ENCODE measurements at places on chromosomes 2 and 18.
A peak's percentile ranks its signal among the peaks of the same experiment; 100 is the strongest.

- DNase-seq, result no peak
Measured at GRCh38 chr18:46362533-46362932, 258.3 kb downstream of the HAUS1 start.

GRCh38 chr2:190720691-190721090 is 71.8 kb downstream of the NAB1 start:
- no peak for DNase-seq

DNA sequence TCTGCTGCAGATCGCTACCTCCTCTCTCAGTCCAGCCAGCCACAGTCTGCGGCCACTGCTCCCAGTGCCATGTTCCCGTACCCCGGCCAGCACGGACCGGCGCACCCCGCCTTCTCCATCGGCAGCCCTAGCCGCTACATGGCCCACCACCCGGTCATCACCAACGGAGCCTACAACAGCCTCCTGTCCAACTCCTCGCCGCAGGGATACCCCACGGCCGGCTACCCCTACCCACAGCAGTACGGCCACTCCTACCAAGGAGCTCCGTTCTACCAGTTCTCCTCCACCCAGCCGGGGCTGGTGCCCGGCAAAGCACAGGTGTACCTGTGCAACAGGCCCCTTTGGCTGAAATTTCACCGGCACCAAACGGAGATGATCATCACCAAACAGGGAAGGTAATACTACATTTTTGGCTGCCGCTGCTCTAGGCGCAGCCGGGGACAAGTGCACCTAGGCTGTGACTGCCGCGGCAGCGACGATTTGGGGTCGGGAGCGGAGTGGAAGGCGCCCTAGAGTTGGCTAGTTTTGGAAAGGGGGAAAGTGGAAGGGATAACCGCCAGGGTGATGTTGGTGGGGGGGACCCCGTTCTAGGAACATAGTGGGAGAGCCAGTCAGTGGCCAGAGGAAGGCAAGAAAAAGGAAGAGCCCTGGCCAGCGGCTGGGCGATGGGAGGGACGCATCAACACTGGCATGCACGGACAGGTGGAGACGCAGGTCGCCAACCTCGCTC is 776 bp downstream of the TBR1 start:
- DNase-seq, result no peak

DNA sequence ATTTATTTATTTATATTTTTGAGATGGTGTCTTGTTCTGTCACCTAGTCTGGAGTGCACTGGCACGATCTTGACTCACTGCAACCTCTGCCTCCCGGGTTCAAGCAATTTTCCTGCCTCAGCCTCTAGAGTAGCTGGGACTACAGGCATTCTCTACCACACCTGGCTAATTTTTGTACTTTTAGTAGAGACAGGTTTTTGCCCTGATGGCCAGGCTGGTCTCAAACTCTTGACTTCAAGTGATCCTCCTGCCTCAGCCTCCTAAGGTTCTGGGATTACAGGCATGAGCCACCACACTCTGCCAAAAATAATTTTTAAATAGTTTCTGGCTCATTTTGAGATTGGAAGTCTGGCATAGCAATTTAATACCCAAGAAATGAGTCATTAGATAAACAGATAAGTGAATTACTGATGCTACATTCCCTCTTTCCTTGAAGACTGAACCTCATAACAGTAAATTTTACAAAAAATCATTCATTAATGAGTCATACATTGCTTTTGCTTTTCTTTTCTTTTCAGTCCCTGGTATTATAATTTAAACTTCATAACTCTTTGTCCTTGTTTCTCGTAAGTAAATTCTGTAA is 881.6 kb upstream of the PIK3C3 start:
- DNase-seq, result no peak

DNA sequence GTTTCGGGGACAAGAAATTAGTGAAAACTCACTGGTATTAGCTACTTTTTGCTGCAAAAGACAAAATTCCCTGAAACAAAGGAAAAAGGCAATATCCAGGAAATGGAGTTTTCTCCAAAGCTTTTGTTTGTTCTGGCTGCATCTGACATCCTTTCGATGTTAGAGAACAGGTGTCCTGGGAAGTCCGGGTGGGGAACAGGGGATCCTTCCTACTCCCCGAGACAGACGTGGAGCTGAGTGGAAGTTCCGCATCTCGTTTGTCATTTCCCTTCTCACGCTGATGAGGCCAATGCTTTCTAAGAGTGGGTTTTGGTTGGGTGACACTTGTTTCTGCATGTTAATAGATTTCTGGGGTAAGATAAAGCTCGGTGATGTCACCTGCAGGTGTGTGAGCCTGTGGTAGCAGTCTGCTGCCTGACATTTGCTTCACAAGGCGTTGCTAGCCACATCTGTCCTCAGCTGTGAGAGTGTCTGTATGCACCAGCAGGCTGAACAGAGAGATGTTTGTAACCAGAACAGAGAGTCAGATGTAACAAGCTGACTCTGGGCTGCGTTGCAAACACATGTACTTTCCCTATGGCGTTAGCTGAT is 125.9 kb downstream of the ACOXL start:
- DNase-seq, result no peak

- no peak for DNase-seq
Measured at GRCh38 chr2:50727636-50728339, 304.1 kb downstream of the NRXN1 start.

DNA sequence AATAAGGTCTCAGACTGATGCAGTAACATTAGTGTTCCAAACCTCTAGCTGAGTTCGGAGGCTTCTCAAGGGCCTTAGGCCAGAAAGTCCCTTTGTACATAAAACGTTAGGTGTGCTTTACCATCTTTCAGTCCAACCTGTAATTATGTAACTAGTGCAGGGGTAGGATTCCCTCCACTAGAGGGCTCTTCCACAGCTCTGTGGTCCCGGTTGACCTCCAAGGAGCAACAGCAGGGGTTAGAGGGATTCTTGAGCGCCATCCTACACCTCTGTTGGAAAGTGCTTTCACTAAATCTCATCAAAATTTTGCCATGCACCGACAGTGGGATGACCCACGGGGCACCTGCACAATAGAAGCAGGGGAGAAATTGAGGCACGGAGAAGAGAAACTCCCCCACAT is 155.8 kb upstream of the LRP1B start:
- peak; percentile 15 for DNase-seq

GRCh38 chr2:117436697-117437096 is 377.8 kb upstream of the DDX18 start:
- no peak for DNase-seq

DNA sequence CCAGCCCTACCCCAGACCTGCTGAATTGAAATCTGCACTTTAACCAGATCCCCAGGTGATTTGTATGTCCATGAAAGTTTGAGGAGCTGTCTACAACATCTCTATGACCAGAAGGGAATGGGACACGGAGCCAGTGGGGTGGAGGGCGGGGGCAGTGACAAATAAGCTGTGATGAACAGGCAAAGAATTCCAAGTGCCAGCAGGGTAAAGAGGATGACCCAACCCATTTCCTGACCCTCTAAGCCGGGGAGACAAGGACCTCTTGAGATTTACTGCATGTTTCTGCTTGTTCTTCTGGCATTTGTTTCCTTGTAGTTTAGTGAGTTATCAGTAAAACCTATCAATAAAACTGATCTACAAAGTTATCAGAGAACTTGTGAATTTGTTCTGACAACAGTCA is 8.7 kb downstream of the TET3 start:
- DNase-seq, result no peak

DNA sequence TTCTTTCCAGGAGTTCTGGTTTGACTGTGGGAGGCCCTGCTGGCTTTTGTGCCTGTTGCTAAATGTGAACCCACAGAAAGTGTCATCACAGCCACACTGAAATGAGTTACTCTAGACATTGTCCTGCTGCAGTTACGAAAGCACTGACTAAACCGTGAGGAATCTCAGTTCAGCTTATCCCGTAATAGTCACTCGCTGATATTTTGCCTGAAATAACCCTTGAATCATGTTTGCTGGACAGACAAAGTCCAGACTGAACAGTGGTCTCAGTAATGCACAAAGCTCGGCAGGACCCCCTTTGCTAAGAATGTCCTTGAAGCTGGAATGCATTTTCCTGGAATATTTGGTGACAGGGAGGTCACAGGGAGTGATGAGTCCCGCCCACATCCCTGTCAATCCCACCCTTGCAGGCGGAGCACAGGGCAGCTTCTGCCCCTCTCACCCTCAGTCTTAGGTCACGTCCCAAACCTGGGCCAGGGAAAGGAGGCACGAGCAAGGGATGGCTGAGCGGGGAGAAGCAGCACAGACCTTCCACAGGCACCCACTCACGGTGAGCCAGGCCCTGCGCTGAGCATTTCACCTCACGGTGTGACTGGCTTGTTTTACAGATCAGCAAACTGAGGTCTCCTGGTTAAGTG is 53.4 kb downstream of the ADI1 start:
- no peak for DNase-seq

- DNase-seq, result no peak
Measured at GRCh38 chr2:96869822-96870625, at the start of gene SEMA4C. TSS of gene SEMA4C (minus strand) at chr2:96870080. CDS start at chr2:96867886, 2,194 bp downstream.

DNA sequence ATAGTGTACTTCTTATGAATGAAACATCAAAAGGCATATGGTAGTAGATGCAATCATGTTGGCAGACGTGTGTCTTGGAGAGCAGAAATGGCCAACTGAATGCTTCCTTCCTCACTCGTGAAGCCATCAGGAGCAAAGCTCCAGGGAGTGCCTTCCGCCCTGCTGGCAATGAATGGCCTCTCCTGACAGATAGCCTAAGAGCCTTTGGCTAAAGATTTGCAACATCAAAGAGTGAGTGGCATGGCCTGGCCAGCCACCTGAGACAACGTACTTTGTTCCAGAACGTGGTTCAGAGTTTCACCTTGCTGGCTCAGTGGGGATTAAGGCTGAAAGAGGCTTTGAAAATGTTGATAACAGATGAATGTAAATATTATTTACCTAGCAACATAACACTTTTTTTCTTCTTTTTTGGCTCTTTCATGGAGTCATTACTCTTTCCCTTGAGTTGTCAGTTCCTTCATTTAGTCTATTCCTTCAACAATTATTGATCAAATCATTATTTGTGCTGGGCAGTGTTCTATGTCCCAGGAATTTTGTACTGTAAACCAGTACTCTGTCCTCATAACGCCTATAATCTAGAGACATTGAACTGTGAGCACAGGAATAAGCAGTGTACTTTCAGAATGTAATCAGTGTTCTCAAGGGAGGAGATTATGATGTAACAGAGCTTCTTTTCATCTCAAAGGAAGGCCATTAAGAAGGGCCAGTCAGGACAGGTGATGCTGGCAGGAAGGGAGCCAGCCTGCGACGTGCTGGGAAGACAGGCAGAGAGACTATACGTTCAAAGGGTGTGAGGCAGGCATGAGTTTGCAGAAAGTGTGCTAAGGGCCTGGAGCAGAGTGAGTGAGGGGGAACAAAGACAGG is 59.4 kb upstream of the SH3RF3 start:
- no peak for DNase-seq

DNA sequence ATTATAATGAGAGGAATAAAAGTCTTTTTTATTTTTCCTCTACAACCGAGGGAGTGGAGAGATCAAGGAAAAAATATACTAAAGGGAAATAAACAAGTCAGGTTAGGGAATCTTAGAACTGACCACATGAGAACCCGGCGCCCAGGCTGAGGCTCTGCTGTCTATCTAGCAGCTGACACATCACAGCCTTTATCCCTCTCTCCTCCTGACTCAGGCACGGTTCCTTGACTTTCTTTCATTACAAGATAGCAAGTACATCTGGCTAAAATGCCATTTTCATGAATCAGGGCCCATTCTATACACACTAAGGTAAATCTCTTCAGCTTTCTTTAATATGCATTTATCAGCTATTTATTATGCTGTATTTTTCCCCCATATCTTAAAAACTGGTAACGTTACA is 296.0 kb downstream of the TMX3 start:
- no peak for DNase-seq

- DNase-seq, result no peak
Measured at GRCh38 chr2:56192664-56193305, 9.0 kb downstream of the CCDC85A start.

DNA sequence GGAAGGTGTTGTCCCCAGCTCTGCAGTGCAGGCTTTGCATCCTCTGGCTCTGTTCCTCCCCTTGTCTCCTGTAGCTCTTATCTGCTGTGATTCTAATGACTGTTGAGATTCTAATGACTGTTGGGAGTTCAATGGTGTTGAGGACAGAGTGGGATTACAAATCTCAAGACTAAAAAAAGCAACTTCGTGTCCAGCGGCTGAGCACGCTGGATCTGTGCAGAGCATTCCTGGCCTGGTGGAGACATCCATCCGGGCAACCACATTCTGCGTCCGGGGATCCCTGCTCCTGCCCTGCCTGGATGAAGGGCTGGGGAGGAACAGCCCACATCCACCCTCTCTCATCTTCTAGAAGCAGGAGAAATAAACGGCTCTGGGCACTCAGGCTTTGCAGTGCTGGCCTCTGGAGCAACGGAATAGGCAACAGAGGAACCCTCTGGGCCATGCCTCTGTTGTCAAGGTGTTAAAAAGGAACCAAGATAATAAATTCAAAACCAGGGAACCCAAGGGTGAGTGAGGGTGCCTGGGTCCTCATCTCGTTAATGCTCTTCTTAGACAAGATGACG is 106.7 kb upstream of the ASB18 start:
- no peak for DNase-seq

DNA sequence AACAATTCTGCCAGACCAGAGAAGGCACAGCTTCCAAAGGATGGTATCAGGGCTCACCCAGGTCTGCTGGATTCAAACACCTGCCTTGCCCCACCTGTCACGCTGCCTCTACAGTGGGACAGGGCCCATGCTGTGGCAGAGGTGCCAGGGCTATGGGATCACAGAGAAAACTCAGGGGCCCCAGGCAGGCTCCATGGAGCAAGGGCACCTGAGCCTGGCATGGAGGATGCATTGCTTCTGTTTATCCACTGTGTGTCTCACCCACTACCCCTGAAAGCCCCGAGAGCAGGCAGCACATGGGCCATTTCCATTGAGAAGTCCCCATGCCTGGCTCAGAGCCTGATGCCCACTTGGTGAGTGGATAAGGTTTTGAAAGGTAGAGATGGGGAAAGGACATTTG is 76.0 kb downstream of the TNS1 start:
- DNase-seq, result no peak

DNA sequence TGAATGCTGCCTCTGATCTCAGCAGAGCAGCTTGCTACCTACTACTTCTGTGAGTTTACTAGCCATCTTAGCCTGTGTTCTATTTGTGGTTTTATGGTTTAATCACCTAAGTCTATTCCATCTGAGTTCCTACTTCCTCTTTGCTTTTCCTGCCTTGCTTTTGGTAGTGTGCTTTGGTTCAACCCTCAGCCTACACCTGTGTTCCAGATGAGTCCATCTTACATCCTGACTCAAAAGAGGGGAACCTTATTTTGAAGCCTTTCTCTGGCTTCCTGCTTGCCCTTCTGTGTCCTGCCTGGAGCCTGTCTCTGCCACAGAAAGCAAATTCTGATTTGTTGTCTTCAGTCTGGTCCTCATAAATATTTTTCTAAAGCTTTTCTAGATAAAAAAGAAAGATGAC is 530.3 kb upstream of the MEX3C start:
- no peak for DNase-seq

- DNase-seq, result peak; percentile 71
Measured at GRCh38 chr2:241271706-241272302, 43.7 kb downstream of the HDLBP start.

GRCh38 chr18:7668392-7668791 is 101.3 kb downstream of the PTPRM start:
- no peak for DNase-seq

- DNase-seq, result no peak
Measured at GRCh38 chr2:41705634-41706033, 342.2 kb upstream of the PKDCC start.
